ENCODE measurements at places on chromosomes 11 and 22.

GRCh38 chr11:12270817-12271216, 106.6 kb upstream of the PARVA start:
- no peak for DNase-seq

DNA sequence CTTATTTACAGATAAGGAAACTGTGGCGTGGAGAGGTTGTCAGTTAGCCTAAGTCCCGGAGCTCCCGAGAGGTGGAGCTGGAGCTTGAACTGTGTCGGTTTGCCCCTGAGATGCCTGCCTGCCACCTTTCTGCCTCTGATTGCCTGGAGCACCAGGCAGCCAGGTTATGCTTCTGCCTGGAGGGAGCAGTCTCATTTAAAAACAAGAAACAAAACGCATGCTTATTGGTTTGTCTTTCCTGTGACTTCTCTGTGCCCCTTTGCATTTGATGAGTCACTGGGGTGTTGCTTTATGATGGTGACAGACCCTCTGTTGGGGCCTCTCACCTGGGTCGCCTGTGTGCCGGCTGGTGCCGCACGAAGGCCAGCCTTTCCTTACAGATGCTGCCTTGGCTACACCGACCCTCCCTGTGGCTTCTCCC, 12.2 kb downstream of the AP2A2 start:
- no peak for DNase-seq

GRCh38 chr11:78943841-78944240, 369.2 kb upstream of the NARS2 start:
- DNase-seq: no peak

DNA sequence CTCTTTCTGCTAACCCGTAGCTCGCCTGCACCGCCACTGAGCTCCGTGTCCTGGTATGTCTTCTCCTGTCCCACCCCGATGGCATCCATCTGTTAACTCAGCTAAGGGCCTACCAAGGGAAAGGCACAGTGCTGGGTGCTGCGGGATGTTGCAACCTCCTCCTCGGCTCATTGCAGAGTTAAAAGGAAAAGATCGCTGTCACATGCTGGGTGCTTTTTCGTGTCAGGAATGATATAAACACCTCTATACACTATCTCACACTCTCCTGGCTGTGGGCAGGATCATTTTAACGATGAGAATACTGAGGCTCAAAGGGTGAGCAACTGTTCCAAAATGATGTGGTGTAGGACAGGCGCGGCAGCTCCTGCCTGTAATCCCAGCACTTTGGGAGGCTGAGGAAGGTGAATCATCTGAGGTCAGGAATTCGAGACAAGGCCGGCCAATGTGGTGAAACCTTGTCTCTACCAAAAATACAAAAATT, 10.1 kb downstream of the TXN2 start:
- no peak for DNase-seq

GRCh38 chr22:38081636-38081940, 2.4 kb downstream of the SLC16A8 start:
- DNase-seq: no peak

DNA sequence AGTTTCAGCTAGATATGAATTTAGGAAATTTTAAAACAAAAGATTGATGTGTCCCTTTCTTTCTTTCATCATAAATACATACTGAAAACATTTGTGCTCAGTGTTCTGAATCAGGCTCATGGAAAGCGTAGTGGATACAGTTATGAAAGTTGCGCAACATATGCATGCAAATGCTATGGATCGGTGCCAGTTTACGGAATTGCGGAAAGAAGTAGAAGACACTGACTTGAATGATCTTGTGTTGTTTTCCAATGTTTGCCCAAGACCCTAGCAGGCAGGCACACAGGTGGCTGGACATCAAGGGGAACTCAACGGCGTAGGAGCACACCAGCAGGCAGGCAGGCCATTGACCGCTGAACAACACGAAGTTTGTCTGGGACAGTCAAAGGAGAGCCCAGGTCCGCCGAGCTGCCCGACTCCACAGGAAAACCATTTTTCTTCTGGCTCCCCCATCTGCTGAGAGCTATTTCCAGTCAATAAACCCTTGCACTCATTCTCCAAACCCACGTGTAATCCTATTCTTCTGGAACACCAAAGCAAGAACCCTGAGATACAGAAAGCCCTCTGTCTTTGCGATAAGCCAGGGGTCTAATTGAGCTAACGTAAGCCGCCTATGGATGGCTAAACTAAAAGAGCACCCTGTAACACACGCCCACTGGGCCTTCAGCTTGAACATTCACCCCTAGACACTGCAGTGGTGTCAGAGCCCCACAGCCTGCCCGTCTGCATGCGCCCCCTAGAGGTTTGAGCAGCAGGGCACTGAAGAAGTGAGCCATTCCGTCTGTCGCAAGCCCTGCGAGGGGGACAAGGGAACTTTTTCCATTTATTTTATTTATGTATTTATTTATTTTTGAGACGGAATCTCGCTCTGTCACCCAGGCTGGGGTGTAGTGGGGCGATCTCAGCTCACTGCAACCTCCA, 7.4 kb upstream of the BIRC3 start:
- no peak for DNase-seq

DNA sequence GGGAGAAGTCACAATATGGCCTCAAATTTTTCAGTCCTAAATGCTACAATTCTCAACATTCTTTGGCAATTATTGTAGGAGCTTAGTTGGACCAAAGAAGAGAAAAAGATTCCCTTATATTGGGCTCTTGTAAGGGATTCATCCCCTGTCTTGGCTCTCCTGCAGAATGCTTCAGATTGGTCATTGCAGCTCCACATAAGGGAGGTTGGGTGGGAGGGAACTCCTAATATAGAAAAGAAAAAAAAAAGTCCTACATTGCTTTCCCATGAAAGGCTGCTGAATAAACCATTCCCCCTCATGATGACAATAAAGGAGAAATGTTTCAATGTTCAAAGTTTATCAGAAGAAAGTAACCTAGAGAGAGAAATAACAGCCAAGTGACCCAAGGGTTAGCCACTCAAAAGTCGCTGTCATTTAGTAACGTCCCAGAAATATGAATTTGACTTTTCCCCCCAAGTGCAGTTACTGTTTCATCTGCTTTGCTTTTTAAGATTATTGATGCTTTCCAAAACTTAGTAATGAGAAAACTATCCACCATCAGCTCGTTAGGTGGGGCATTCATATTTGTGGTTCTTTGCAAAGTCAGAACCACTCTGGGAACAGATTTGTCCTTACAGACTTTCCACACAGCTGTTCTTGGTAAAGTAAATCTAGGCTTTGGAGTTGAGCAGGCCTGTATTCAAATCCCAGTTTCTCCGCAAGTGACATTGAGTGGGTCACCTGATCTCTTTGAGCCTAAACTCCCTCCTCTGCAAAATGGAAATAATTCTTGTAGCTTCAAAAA, 5.0 kb upstream of the SLC1A2 start:
- no peak for DNase-seq

DNA sequence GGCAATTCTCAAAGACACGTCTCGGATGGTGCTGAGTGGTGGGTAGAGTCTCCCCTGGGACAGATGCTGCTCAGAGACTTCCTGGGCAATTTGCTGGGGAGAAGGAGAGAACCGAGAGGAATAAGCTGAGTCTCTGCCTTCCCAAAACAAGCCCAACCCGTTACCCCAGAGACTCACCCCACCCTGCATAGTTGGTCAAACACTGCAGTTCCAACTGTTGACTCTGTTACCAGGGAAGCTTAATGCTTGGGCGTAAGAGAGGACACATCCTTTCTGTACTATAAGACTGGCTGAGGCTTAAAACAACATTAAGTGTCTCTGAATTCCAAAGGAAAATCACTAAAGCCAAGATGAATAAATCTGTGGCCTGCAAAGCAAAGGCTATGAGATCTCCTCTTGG, 68.1 kb downstream of the CCDC81 start:
- no peak for DNase-seq

- DNase-seq: no peak
Observed at GRCh38 chr11:67357831-67358670, 4.7 kb upstream of the POLD4 start.

DNA sequence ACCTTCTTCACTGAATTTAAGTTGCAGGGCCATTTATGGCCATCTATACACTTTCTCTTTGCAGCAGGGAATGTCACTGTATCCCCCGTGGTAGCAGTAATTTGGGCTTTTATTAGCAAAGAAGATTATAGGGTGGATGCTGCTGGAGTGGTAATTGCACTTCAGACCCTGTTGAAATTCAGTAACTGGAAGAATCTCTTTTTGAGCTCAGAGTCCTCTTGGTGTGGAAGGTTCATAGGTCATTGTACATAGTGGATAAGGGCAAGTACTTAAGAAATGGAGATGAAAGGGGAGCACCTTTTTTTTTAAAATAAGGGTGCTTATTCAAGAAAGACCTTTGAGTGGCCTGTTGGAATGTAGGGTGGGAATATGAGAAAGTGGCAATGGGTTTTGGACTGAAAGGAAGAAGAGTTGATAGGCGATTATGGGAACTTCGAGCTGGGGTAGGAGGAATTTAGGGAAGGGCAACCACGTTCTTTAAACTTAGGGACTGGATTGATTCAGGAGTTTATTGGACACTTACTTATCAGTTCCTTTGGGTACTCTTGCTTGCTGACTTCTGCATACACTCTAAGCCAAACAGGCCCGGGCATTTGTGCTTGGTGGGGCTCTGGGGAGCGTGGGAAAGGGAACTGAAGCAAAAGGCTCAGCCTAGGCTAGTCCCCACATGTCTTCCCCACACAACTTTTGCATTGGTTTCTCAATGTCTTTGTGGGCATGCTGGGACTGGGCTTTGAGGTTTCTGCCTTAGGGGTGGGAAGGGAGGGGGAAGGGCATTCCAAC, 26.5 kb downstream of the CTNND1 start:
- no peak for DNase-seq

DNA sequence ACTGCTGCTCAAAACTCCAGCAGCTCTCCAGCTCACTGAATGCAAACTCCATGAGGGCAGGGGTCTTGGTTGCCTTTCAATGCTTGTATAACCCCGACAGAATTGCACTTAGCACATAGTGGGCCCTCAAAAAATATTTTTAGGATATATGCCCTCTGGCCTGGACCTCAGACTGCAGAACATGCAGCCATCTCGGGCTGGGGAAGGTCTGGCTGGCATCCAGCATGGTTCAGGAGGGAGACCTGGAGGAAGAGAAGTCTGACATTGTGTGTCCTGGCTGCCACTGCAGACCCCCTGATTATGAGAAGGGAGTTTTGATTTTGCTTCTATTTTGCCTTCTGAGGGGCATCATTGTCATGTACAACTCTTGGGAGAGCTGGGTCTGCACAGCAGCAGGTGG, 109.5 kb upstream of the PARVA start:
- DNase-seq: no peak

DNA sequence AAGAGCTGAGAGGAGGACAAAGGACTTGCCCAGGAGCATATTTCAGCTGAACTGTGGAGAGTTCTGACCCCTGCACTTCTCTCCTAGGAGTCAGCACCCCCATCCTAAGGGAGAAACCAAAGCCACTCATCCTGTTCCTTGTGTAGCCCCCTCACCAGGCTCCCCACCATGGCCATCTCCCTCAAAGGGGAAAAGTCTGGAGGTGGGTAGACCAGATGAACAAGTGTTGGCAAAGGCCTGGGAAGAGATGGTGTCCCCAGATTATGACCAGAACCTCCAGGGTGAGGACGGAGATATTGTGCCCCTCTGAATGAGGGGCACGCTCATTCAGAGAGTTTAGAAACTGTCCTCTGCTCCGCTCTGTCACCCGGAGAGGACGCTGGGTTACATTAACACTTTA, 880.0 kb downstream of the BRD1 start:
- DNase-seq: no peak

DNA sequence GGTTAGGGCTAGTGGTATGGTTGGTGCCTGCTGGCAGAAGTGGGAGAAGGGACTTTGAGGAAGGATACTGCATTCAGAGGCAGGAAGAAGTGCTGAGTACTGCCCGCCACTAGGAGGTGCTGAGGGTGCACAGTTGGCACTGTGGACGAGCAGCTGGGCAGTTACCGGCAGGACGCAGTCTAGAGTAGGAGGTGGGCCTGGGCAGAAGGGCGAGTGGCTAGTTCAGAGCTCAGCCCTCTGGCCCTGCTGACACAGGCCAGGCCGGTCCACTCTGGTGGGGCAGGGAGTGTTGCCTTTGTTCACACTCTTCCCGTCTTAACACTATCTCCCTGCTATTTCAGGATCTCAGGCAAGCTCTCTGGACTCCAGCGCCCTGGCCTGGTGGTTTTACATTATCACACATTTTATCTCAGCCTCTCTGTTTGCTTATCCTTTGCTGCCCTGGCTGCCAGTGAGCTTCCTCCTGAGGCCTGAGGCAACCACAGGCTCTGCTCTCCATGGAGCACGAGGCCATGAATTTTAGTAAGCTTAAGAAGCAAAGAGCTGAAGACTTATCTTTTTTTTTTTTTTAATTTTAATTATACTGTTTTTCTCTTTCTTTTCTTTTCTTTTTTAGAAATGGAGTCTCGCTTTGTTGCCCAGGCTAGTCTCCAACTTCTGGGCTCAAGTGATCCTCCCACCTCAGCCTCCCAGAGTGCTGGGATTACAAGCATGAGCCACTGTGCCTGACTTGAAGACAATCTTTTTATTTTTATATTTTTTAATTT, 26.9 kb downstream of the SNAP29 start:
- DNase-seq: peak; percentile 45

- no peak for DNase-seq
Observed at GRCh38 chr11:17388609-17389210, at the start of gene KCNJ11. Gene KCNJ11, minus strand, starts transcription at chr11:17388659. Its CDS starts 568 bp downstream, at chr11:17388091.

- DNase-seq: peak; percentile 53
Observed at GRCh38 chr11:110295531-110296225, 736 bp downstream of the RDX start.

DNA sequence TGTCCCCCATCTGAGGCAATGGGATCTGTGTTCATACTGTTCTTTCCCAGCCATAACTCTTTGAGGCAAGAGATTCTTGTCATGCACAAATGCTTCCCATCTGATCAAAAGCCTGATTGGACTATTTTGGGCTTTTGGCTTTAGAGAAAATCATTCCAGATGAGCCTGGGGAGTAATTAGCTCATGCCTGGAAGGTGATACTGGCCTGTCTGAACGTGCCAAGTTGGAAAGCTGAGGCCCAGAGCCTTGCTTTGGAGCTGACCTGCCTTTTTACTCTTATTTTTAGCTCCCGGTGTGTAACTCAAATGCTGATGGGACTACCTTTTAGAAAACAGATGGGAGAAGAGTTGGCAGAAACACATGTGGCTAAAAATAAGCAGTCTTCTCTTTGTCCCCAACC, 105.0 kb downstream of the DBX1 start:
- no peak for DNase-seq

DNA sequence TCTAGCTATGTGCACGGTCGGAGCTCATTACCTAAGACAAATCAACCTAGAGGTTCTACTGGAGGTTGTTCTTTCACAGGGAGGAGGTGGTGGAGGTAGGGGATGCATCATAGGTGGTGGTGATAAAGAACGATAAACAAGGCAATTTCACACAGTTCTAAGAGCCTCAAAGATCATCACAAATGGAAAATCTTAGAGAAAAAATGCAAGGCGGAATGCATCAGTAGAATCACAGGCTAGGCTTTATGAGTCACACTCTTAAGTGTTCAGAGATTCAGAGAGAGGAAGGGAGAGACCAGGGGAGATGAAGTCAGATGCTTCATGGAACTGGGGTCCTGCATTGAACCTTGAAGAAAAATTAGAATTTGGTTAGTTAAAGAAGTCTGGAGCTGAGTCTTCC, 58.3 kb downstream of the TMPRSS5 start:
- no peak for DNase-seq

DNA sequence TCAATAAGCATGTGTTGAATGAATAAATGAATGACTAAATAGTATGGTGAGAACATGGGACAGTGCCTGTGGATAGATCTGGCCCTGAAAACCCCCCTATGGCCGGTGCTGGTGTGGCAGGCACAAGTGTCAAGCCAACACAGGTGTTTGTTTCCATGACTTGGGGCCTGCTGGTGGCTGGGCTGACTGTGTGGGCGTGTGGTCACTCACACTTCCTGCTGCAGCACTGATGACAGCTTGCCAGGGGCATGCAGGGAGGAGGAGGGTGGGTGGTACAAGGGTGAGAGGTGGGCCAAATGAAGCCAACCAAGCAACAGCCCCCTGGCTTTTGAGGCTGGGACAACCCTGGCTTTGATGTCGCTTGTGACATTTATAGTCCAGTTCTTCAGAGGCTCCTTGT, 30.3 kb upstream of the ABCC8 start:
- no peak for DNase-seq

Measured in GM18507 (cell line).